ENCODE measurements at places on chromosomes 7 and 10.

GRCh38 chr7:49396229-49396628 is 377.2 kb upstream of the VWC2 start:
- DNase-seq: peak; percentile 28

DNA sequence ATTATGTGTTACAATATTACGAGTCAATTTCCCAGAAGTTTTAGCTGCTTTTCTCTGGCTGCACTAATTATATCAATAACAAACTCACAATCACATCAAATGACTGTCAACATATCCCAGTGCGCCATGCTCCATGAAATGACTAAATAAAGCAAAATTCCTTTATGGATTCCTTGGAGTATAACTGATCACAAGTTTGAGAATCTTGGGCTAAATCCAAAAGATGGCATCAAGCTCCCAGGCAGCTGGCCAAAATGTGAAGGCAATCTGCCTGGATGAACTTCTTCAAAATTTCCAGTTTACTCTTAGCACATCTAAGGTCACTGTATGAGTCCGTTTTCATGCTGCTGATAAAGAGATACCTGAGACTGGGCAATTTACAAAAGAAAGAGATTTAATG is 210.8 kb downstream of the CCSER2 start:
- DNase-seq: no peak

- peak; percentile 88 for DNase-seq
These were observed 94.3 kb downstream of the PRLHR start for GRCh38 chr10:118501171-118501570.

- no peak for DNase-seq
These were observed 428.3 kb upstream of the NPVF start for GRCh38 chr7:25656581-25657026.

DNA sequence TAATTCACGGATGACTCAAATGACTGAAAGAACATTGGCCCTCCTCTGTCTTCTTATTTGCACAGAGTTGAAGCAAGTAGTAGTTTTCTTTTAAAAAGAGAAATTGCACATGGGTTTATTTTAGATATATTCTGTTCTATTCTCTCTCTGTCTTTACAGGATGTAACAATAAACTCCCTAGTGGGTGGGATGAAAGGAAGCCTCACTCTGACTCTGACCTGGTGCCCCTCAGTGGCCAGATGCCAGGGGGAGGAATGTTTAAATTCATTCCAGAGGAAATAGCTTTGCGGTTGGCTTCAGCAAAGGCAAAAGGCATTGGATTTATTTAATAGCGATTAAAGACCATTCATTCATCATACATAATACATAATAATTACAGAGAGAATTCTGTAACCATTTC is 156.4 kb upstream of the MTPN start:
- DNase-seq: no peak

DNA sequence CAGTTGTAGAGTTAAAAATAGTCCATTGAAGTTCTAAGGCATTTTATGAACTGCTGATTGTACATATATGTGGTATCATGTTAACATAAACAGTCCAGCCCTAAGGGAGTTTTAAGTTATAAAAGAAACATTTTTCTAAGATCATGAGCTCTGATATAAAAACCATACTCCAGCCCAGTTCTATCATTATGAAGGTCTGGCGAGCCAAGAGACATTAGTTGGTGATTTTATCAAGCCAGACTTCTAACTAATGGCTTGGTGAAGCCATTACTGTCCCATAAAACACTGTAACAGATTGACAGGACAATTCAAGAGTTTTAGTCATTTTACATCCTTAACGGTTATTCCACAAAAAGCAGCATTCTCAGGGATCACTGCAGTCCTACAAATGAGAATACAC is 221.6 kb downstream of the RNLS start:
- no peak for DNase-seq

DNA sequence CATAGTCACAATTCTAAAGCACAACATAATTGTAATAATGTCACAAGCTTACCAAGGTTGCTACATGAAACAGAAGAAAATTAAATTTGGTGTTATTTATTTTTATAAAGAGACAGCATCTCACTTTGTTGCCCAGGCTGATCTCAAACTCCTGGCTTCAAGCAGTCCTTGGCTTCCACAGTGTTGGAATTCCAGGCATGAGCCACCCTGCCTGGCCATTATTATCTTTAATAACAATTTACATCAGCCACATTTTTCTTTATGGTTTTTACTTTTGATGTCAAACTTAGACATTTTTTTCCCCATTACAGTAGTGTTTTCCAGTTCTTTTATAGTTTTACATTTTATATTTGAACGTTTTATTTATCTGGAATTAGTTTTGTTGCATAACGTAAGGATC is 46.7 kb downstream of the BMPR1A start:
- no peak for DNase-seq
